ENCODE measurements at places on chromosomes 3 and 15. TPM values are rescaled to one million over a fixed set of nuclear protein-coding genes. Genes with fewer than 3 reads are reported as not detected.

Gene SLC12A1
- 33.5 TPM for total RNA-seq

GRCh38 chr15:84821501-84822021 lies 4.4 kb downstream of the ALPK3 start:
- DNase-seq = peak; percentile 53

- DNase-seq = peak; percentile 79
These were observed 600.8 kb downstream of the FOXP1 start for GRCh38 chr3:70982700-70983140.

DNA sequence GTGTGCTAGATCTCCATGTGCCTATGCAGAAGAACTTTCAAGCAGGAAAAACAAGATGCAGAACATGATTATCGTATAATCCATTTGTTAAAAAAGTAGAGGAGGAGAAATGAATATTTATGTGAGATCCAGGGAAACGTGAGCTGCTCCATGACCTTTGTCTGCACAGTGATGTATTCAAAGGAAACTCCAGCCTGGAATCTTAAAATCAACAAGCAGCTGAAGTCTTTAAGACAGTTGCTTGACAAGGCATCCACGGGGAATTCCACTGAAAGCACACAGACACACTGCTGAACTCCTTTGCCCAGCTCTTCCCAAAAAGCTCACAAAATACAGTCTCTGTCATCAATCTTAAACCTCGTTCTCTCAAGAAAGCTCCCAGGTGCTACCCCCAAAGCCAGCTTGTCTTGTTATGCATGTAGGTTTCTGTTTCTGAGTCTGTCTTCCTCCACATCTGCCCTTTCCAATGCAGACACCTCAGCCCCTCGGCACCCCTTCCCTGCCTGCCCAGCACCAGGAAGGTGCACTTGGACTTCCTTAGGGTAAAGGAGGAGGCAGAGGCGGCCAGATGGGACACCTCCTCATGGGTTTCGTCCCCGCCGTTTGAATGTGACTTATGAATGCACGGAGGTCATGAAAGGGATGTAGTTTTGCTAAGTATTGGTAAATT lies 28.7 kb downstream of the LRRK1 start:
- no peak for DNase-seq

GRCh38 chr3:20842594-20843436 lies 656.8 kb upstream of the SGO1 start:
- peak; percentile 59 for DNase-seq

Data from umbilical cord (tissue), 2 donors.